ENCODE measurements at places on chromosomes 5 and 9.

GRCh38 chr9:135213566-135213965 is 126.1 kb downstream of the OLFM1 start:
- DNase-seq = no peak

DNA sequence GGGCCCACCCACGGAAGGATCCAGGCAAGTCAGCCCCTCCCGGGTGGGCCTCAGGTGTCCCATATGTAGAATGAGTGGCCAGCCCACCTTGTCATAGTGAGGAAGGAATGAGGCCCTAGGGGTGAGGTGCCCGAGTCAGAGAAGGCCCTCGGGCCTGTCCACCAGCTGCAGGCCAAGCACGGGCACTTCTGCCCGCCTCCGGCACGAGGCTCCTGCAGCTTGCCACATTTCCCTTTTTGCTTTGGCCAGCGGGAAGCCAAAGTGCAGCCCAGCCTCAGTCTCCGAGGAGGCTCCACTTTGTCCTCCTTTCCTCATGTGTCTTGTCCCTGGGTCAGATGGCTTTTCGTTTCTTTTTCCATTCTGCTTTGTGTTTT is 72.9 kb downstream of the PSMB7 start:
- DNase-seq = no peak

- DNase-seq = no peak
These were observed 998.9 kb downstream of the TLE1 start for GRCh38 chr9:80690349-80690939.

- DNase-seq = no peak
These were observed 4.5 kb downstream of the CCDC180 start for GRCh38 chr9:97311798-97312500.

GRCh38 chr5:978054-978453 is 30.5 kb upstream of the NKD2 start:
- no peak for DNase-seq

GRCh38 chr5:74409712-74410111 is 230.8 kb downstream of the ENC1 start:
- DNase-seq = no peak

Data from NCI-H774 (cell line).